Tibial nerve (tissue), 4 donors: ENCODE measurements at places on chromosomes 6 and 20. TPM values are rescaled to one million over a fixed set of nuclear protein-coding genes. Genes with fewer than 3 reads are reported as not detected.
A peak's percentile ranks its signal among the peaks of the same experiment; 100 is the strongest.

GRCh38 chr6:97919631-97920030 lies 636.6 kb upstream of the MMS22L start:
- DNase-seq, result no peak

Gene ADGB
- not detected for total RNA-seq

DNA sequence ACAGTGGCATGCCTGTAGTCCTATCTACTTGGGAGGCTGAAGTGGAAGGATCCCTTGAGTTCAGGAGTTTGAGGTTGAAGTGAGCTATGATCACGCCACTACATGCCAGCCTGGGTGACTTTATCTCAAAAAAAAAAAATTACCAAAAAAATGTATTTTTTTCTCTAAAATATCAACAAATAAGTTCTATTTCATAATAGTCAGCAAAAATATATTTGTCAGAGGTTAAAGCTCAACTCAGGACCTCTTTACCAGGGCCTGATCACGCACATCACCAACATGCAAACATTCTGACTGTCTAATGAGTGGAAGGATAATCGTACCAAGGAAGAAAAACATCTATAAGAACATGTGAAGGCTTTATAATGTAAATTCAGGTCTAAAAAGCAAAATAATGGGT lies 387.0 kb downstream of the SYNE1 start:
- DNase-seq, result no peak

DNA sequence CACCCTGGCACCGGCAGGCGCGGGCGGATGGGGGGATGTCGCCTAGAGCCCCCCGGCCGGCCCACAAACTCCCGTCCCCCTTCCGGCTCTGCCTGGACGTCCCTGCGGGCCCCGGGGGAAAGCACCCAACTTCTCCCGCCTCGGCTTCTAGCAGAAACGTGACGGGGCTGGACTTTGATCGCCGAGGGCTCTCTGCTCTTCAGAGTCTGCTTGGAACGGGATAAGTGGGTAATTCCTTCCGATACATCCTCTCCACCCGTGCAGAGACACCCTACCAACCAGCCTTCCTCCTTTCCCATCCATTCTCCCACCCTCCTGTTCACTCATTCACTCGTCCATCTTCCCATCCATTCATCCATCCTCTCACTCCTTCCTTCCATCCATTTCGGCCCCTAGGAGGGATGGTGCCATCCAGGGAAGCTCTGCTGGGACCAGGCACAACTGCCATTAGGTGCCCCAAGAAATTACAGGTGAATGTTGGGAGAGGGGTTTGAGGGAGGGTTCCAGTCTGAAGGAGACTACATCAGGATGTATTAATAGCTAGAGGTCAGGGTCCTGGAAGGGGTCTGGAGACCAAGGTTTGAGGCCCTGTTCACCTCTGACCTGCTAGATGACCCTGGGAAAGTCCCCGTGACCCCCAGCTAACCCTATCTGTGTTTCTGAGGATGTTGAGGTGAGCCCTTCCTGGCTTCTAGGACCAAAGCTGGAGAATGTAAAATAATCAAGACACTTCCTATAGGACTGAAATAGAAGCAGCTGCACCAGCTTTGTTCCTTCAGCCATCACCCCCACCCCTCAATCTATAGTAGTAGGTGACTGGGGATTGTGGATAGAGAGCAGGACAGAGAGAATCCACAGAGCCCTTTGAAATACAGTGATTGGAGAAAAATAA lies 538 bp downstream of the TTLL9 start:
- DNase-seq, result no peak

- DNase-seq, result no peak
Measured at GRCh38 chr20:40991181-40991889, 37.3 kb upstream of the TOP1 start.

GRCh38 chr6:6764764-6765434 lies 176.4 kb downstream of the LY86 start:
- DNase-seq, result no peak

GRCh38 chr6:20554326-20554725 lies 20.1 kb downstream of the CDKAL1 start:
- no peak for DNase-seq

Gene HLA-DPA1
- 83.7 TPM for total RNA-seq

GRCh38 chr20:37384683-37385174 lies 38.8 kb downstream of the SRC start:
- DNase-seq, result peak; percentile 59

DNA sequence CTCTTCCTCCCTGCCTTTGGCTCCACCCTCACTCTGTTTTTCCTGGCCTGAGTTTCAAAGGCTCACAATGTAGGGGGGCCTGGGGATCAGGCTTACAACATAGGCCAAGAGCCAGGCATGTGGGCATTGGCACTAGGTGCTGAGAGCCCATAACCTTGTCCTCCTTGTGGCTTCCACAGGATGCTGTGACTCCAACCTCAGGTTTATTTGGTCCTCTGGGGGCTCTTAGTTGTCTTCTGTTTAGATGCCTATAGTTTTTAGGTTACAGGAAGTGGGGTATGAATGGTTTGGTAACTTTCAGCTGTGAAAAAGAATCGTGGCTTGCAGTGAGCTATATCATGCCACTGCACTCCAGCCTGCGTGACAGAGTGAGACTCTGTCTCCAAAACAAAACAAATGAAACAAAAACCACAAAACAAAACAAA lies 25.6 kb downstream of the MMP24 start:
- no peak for DNase-seq

- DNase-seq, result no peak
Measured at GRCh38 chr20:3092611-3093379, 8.3 kb upstream of the AVP start.

DNA sequence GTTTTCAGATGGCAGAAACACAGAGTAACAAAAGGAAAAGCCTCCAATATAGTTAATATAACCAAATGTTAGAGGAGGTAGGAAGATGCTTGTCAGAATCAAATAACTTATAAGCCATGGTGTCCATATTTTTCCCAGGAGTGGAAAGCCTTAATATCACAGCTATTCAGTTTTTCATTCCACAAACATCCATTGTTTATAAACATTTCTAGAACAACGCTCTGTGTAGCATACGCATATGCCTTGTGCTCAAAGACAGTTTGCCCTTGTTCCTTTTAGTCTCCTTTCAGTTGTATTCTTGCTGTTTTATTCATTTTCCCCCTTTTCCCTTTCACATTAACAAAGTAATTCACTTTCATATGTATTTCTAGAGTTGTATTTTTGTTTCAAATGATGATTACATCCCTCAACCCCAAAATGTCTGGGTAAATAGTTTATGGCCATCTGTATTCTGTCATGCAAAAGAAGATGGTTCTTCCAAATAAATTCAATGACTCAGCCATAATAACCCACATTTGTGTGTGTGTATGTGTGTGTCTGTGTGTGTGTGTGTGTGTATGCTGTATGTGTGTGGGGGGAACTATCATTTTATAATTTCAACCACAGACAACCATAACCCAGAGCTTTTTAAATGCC lies 455.7 kb upstream of the SOX4 start:
- DNase-seq, result no peak

DNA sequence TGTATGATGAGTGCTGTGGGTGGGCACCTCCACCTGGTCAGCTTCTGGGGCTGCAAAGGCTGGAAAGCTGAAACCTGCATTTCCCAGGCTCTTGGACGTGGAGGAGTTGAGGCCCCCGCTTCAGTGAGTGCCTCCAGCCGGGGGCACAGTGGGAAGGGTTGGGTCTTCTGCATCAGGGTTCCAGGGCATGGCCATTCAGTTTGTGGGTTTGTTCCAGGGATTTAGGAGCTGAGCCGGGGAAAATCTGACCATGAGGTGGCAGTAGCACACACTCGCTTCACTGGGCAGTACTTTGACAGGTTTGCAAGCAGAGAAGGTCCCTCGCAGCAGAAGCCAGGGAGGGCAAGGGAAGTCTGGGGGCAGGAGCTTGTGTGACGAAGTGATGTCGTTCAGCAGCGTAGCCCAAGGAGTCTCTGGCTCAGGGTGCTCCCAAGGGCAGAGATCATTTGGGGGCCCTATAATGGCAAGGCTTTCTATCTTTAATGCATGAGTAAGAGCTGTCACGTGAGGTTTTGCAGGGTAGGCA lies 69.5 kb upstream of the SULF2 start:
- no peak for DNase-seq

DNA sequence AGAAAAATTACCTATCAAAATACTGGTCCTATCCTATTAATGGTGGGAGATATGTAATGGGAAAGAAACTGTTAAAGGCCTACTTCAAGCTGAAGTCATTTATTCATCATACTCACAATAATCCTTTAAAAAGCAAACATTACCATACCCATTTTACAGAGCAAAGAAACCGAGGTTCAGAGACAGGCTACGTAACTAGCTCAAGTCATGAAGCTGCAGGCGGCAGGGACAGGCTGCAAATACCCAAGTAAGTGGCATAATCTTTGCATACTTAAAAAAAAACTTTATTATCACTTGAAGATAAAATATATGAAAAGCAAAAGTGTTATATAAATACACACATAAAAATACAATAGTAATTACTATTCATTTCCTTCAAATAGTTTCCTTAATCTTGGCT lies 2.6 kb downstream of the RALGAPA2 start:
- DNase-seq, result no peak

Gene MOG
- total RNA-seq, result not detected

Gene ZSCAN16
- 4.2 TPM for total RNA-seq

Gene CDKAL1
- total RNA-seq, result 13.5 TPM

Gene ZSWIM3
- 5.4 TPM for total RNA-seq

DNA sequence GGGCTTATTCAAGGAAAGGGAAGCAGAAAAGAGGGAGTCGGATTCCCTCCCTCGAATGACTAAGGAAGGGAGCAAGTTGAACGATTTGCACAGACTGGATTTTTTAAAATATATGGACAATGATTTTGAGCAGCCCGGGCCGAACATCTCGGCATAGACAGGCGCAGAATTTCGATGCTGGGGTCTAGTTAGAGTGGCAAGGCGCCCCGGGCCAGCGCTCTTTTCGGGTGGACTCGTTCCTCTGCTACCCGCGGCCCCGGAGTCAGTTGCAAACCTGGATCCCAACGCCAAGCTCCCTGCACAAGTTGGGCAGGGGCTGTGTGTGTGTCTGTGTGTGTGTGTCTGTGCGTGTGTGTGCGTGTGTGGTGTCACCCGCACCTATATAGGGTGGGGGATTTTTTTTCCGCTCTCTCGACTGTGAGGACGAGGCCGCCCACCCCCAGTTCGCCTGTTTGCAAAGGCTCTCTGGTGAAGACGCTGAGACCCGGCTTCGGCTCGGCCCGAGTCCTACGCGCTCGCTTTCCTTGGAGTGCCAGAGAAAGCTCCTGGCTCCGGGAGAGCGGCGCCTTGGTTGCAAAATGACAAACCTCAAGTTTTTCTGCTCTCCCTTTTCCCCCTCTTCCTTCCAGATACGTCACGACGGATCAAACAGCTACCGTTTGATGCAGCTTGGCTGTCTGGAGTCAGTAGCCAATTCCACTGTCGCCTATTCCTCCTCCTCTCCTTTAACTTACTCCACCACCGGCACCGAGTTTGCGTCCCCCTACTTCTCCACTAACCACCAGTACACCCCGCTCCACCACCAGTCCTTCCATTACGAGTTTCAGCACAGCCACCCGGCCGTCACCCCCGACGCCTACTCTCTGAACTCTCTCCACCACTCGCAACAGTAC lies 1.4 kb downstream of the TFAP2D start:
- no peak for DNase-seq

DNA sequence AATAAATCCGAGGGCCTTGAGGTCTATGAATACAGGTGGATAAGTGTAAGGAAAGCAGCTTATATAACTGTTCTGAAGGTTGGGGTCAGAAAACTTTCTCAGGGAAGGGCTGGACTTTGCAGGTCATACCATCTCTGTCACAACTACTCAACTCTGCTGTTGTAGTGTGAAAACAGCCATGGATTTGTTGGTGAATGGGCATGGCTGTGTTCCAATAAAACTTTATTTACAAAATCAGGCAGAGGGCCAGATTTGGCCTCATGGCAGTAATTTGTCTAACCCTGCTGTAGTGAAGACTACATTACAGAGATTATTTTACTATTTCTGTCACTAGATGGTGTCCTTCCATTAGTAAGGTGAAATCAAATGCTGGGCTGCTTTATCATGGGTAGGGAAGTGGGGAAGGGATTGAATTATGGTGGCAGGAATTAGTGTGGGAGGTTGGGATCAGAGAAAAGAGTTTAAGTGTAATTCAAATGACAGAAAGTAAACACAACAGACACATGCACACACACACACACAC lies 409.6 kb upstream of the CHD6 start:
- no peak for DNase-seq
